ENCODE measurements at places on chromosomes 2 and 18.

DNA sequence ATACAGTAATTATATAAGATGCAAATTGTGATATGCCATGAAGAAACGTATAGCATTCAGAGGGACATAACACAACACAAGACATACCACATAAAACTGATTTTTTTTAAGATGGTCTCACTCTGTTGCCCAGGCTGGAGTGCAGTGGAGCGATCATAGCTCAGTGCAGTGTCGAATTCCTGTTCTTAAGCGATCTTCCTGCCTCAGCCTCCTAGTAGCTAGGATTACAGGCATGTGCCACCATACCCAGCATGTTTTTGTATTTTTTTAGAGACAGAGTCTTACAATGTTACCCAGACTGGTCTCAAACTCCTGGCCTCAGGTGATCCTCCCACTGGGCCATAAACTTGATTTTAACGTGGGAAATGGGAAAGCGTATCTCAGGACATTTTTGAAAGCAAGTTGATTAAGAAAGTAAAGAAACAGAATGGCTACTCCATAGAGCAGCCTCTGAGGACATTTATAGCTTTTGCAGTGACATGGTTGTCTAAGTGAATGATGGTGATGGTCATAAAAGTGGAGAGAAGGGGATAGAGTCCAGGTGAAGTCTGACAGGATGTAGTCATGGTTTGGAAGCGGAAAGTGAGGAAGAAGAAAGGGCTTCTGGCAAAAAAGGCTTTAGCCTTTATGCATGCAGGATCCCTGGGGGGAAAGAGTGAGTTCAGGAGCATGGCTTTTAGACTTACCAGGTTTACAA, 2.4 kb downstream of the TSGA10 start:
- DNase-seq = no peak

DNA sequence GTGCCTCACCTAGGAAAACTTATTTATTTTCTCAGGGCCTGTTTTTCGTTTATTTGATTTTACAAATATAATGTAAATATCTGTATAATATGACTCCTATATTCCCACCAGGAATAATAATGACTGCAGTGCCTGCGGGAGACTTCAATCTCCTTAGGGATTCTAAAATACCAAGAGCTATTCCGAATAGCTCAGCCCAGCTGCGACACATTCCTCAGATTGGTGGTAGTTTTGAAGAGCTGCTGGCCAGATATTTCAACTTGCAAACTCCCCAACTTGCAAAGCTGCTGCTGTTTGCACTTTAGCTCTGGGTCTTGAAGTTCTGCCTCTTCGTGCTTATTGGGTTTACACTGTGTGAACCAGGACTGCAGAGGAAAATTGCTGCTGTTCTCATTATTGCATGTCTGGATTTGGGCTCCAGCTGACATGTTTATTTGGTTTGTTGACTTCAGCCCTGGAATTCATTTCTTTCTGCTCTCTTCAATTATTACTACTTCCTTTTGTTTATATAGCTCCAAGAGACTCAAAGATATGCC, 480.2 kb upstream of the CHST9 start:
- DNase-seq = no peak

DNA sequence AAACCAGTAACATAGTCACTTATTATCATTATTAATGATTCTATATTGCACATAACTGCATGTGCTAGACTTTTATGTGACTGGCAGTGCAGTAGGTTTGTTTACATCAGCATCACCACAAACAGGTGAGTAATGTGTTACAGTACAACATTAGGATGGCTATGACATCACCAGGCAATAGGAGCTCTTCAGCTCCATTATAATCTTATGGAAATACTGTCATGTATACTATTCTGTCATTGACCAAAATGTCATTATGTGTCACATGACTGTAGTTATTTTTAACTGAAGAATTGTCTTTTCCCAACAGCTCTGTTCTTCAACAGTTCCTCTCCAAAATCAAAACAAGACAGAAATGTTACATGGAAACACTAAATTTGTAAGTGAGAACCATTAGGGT, 96.3 kb downstream of the C18orf54 start:
- no peak for DNase-seq

DNA sequence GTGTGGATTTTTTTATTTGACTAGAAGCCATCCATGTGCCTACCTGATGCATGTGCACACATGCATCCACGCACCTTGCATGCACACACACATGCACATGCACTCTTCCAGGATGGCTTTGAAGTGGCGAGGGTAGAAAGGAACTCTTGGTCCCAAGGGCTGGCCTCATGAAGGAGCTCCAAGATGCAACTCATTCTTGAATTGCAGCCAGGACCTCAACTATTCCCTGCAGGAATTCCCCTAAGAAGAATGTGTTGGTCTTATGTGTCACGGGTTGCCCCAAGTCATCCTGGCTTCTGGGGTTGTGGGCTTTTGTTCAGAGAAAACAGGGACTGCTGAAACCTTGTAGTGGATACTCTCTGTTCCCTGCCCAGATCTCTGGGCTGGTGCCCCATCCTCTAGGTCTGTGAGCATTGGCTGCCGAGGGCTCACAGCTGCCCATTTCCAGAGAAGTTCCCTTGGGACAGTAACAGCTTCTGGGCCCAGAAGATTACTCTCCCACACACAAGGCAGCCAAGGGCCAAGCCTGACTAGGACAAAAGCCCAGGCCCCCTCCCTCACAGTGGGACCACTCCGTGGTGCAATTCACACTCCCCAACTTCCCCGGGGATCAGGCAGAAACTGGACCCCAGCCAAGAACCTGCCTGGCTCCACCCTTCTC, 137.6 kb downstream of the COPS8 start:
- no peak for DNase-seq

DNA sequence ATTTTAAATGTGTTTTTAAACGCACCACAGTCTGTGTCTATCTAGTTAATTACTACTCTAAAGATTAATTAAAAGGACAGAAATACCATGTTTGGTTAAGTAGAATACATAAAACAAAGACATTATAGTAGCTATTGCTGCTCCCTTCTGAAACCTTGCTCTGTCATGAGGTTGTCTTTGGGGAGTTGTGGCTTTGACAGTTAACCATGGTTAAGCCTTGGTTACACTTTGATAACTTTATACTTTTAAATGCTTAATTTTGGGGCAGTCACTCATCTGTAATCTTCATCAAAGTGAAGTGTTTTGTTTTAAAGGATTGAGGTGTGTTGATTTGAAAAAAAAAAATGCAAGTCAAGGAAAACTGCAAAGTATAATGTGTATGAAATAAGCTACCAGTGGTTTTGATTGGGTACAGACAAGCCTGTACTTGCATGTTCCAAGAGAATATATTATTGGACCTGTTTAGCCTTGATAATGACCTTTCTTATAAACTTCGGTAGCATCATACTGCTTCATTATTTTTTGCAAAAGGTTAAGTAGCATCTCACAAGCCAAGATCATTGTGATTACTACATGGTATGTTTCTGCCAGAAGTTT, 29.8 kb upstream of the TBR1 start:
- DNase-seq = no peak

DNA sequence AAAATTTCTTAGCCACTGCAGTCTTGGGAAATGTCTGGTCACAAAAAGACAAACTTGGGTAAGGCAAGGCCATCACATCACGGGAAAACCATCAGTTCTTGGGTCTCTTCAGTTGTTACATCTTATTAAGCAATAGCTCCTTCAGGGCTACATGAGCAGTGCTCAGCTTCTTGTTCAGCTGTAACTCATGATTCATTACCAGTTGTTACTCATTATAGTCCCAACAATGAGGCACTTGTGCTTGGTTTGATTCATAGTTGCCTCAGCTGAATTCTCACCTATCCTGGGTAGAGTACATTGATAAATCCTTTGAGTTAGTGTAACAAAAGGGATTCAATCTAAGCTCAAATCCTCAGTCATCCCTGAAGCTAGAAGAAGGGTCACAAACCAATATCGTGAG, 102.4 kb upstream of the DCC start:
- DNase-seq = no peak

DNA sequence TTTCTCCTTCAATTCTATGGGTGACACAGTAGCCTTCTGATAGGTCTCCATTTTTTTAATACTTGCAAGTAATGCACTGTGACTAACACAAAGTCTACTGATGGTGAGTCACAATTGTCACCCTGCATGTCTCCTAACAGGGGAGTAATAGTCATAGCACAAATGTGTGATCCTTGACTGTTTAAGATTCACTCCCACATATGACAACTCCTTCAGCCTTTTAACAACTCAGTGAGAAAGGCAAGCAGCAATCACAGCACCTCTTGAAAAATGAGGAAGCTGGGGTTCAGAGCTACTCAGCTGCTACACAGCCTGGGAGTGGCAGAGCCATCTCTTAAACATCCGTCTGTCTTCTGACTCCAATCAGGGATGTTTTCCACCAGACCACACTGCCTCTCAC, 63.8 kb downstream of the EHD3 start:
- DNase-seq = no peak

DNA sequence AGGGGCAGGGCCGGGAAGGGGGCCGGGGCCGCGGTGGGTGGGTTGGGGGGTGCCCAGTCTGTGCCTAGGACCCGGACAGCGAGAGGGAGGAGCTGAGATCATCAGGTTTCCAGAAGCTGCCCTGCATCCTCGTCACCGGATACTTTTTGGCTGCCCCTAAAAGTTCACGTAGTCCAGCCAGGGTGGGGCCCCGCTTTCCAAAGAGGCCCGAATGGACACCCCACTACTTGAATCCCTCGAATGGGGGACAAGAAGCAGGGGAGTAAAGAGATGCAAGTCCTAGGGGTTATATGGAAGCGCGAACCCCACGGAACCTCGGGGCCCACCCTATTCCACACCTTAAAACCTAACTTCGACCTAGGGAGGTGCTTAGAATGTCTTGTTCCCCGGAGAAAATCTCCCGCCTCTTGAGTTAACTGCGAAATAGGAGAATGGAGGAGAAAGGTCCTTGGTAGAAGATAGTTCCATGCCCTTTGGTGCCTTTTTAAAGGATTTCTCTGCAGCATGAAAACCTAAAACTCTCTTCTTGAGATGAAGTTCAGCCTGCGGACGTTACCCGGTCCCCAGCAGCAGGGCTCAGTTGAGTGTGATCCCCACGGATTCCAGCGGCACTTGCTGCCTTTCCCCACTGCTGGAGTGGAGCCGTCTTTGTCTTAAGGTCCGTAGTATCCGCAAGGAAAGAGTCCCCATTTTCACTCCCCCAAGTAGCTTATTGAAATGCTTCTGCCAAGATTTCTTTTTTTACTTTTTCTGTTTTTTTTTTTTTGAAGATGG, 2.1 kb upstream of the RNF152 start:
- DNase-seq = no peak

DNA sequence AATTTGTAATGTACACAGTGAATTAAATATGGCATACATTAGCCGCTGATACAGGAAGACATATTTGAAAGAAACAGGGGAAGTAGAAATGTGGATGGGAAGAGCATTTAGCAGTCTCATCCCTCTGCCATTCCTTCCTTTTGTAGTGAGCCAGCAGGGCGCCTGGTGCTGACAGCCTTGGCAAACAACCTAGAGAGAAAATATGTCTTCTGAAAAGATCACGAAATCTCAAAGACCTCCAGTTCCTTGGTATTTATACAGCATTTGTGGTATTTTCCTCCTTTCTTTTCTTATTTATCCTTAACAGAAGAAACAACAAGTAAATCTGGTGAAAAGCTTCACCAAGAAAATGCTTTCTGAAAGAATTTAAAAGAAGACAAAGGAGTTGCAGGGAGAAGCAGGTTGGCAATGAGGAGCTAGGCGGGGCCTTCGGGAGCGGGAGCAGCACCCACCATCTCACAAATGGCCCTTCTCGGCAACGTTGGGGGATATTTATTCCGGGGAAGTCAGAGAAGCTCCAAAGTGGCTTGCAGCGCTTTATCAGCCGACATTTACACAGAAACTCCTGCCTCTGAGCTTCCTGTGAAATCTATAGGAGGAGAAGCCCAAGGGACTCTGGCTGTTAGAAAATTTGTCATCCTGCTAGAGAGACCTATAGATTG, 406.1 kb upstream of the NRP2 start:
- no peak for DNase-seq

DNA sequence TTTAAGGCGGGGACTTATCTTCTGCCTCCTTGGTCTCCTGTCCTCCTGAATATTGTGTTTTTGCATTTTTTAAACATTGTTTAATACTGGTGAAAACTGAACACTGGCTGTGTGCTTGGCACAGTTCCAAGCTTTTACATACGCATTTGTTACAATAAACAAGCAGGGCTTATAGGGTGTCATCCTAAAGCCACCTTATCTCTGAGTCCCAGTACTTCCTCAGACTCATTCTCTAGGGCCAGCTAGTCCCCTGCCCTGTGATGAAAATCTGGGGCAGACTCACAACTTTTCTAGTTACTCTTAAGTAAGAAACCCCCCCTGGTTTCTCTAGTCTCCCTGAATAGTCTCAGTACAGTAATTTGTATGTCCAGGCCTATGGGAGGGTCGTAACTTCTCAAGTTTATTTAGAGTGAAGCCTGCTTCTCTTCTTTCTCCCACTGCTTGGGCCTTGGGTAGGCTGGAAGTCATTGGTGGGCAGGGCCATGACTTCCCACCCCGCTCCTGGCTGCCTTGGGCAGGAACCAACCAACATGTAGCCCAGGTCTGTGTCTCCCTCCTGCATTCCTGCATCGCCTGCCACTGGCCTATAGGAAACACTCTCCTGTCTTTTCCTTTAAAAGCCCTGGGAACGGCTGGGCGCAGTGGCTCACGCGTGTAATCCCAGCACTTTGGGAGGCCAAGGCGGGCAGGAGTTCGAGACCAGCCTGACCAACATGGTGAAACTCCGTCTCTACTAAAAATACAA, 7.7 kb upstream of the KCNE4 start:
- no peak for DNase-seq

DNA sequence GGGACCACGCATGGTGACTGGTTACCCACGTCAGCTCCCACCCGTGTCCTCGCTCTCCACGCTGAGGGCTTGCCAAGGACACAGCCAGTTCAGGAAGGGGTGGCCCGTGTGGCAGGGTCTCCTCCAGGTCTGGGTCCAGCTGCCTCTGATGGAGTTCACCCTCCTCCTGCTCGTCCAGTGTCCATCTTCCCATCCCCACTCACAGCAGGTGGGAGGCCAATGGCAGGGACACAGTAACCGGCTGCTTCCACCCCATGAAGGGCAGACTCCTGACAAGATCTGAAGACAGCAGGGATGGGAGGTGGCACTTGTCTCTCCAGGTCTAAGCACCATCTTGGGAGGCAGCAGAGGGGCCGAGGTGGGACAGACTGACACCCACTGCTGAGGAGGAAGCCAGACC, 106.4 kb downstream of the NDUFA10 start:
- DNase-seq = no peak

DNA sequence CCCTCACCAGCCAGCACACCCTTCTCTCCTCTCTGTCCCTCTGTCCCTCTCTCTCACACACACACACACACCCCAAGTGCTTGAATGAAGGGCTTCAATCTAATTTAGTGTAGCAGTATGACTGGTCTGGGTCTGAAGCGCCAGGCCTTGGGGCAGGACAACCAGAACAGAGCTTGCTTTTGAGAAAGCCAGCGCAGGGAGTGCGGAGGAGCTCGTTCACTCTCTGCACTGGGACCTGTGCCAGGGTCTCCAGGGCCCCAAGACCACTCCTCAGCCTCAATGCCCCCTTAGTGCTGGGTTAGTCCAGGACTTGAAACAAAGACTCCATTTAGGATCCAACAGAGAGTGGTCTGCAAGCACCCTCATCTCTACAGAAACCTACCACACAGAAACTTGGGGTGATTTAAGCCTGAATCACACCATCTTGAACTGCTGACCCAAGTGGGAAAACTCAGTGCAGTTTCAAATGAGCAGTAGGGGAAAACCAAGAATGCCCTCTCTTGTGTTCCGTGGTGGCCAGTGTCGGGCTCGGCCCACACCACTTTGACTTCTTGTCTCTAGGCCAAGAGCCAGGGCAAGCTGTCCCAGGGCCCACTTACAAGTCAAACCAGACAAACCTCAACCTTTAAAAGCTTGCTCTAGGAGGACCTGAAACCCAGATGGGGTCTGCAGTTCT, 66.6 kb upstream of the WIPF1 start:
- no peak for DNase-seq

GRCh38 chr2:85588645-85589044, 4.4 kb downstream of the VAMP5 start:
- no peak for DNase-seq
